ENCODE measurements at places on chromosomes 4 and X.

- DNase-seq, result no peak
Observed at GRCh38 chr4:159516556-159517140, 413.8 kb downstream of the RAPGEF2 start.

DNA sequence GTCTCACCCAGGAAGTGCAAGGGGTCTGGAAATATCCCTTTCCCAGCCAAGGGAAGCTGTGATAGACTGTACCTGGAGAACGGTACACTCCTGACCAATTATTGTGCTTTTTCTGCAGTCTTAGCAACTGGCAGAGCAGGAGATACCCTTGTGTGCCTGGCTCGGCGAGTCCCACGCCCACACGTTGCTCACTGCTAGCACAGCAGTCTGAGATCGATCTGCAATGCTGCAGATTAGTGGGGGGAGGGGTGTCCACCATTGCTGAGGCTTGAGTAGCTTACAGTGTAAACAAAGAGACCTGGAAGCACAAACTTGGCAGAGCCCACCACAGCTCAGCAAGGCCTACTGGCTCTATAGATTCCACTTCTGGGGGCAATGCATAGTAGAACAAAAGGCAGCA is 138.5 kb downstream of the CHRDL1 start:
- DNase-seq, result no peak

DNA sequence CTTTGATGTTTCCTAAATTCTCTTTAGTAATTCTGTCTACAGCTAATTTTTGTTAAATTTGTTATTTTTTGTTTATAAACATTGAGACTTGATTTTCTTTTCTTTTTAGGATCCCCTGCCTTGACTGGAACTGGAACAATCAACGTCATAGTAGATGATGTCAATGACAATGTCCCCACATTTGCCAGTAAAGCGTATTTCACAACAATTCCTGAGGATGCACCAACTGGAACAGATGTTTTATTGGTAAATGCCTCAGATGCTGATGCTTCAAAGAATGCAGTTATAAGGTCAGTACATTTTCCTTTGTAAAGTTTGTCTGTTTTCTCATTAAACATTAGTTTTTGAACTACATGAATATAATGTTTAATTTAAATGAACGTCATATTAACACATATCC is 119.4 kb downstream of the FAT4 start:
- DNase-seq, result no peak

DNA sequence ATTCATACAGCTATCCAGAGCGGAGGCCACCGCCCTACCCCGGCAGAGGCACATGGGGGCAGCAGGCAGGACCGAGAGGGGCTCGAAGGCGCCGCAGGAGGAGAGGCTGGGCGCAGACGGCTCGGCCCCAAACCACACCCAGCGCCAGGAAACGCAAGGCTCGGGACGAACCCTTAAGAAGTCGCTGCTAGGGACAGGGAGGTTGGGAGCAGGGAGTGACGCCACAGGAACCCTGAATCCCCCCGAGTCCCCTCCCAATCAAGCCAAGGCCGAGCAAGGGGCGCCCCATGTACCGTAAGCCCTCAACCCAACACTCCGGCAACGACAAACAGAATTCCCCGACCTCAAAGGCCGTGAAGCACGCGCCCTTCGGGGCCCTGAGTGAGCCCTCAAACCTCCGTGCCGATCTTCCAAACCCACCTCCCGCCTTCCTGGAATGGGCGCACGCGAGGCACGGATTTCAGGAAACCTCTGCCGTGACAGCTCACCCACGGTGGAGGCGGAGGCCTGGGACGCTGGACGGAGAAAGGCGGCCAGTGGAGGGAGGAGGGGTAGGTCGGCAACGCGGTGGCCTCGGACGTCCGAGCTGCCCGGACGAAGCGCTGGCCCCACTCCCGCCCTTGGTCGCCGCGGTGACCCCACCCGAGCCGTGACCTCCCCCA is 1.8 kb downstream of the ZFYVE28 start:
- DNase-seq, result no peak

DNA sequence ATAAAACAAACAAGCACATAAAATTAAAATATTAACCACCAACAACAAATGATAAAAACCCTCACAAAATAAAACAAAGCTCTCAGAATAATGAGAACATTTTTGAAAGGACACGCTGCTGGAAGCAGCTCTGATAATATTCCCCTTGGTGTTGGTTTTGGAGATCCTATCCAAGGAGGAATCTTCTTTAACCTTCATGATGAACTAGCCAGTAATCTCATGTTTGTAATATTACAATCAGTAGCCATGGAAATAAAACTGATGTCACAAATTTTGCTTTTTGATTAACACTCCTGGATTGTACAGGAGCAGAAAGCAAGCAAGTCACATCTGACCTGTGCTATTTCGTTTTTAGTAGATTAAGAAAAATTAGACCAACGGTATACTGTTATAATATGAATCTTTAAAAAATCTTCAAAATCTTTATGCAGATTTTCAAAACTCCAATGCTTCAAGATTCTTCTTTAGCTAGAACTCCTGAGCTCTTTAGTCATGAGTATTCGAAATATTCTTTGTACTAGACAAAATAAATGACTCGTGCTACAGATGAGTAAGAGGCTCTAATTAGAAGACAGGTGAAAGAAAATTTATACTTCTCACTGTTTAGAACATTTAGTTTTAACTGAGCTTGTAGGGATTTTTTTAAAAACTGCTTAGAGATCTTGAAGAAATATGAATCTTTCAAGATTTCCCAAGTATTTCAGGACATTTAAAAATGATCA is 154.1 kb downstream of the RASL11B start:
- DNase-seq, result no peak

- DNase-seq, result no peak
Observed at GRCh38 chrX:111309083-111309482, 38.8 kb upstream of the CAPN6 start.

DNA sequence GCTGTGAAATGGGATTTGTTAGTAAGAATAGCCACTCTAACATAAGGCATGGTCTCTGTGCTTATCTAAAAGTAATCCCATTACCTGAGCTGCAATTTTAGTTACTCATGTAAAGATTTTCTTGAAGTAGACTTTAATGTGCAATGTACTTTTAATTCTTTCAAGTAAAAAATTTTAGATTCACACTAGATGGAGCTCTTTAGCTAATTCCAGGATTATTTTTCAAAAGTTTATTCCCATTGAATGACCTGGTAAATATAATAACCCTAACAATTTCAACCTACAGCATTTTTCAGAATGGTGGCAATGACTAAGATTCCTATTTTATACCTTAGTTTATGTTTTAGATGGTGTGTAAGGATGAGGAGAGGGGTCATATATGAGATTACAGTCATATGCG is 18.1 kb downstream of the USP38 start:
- DNase-seq, result no peak

- DNase-seq, result no peak
Observed at GRCh38 chrX:110462957-110463356, 104.3 kb downstream of the RTL9 start.

- no peak for DNase-seq
Observed at GRCh38 chr4:67556436-67556835, 2.1 kb upstream of the STAP1 start.

GRCh38 chr4:169565606-169566005 is 46.8 kb downstream of the NEK1 start:
- no peak for DNase-seq

DNA sequence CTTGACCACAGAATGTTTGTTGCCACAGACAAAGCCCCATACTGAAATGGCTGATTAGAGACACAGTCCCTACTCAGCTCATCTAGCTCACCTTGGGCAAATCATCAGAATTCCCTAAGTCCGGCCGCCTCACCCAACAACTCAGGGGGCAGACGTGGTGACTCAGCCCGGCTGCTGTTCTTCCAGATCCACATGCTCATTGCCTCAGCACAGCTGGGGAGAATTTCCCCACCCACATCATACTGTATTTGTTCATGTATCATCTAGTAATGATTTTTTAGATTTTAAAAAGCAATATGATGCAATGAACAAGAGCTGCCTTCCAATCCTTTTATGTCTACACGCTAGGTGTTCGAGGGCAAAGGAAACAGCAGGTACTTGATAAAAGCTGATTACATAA is 333.8 kb upstream of the TENM3 start:
- DNase-seq, result no peak

DNA sequence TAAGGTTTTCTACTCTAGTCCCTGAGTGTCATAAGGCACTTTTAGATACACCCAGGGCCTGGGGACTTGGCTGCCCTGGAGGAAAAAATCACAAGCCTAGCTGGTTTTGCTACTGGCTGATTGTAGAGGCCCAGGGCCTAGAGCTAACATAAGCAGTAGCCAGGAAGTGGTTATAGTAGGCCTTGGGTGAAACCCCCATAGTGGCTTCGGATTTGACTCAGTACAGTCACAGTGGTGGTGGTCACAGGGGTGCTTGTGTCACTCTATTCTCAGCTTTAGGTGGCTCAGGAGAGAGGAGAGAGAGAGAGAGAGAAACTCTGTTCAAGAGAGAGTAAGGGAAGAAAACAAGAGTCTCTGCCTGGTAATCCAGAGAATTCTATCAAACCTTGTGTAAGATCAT is 194.5 kb upstream of the EDA2R start:
- DNase-seq, result no peak

GRCh38 chr4:108008721-108009120 is 19.0 kb downstream of the HADH start:
- no peak for DNase-seq

GRCh38 chr4:36426741-36427140 is 145.3 kb downstream of the DTHD1 start:
- no peak for DNase-seq

DNA sequence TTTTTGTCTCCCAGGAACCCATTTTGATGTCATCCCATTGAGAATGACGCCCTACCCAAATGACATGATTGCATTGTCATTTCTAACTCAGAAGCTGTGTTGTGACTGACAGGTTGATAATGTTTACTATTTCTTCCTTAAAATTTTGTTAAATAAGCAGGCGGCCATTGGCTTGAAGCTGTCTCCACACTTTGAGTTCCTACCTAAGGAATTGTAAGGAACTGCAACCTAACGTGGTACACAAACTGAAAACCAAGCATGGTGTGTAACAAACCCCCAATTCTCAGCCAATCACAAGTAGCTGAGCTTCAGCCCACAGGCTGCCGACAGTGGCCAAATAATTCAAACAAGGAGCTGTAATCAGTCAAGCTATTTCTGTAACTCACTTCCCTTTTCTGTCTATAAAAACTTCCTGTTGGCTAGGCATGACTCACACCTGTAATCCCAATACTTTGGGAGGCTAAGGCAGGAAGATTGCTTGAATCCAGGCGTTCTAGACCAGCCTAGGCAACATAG is 2.9 kb upstream of the MND1 start:
- no peak for DNase-seq

- DNase-seq, result no peak
Observed at GRCh38 chr4:88958080-88958479, 98.9 kb downstream of the FAM13A start.

- DNase-seq, result no peak
Observed at GRCh38 chr4:174275101-174275500, 8.4 kb downstream of the FBXO8 start.

DNA sequence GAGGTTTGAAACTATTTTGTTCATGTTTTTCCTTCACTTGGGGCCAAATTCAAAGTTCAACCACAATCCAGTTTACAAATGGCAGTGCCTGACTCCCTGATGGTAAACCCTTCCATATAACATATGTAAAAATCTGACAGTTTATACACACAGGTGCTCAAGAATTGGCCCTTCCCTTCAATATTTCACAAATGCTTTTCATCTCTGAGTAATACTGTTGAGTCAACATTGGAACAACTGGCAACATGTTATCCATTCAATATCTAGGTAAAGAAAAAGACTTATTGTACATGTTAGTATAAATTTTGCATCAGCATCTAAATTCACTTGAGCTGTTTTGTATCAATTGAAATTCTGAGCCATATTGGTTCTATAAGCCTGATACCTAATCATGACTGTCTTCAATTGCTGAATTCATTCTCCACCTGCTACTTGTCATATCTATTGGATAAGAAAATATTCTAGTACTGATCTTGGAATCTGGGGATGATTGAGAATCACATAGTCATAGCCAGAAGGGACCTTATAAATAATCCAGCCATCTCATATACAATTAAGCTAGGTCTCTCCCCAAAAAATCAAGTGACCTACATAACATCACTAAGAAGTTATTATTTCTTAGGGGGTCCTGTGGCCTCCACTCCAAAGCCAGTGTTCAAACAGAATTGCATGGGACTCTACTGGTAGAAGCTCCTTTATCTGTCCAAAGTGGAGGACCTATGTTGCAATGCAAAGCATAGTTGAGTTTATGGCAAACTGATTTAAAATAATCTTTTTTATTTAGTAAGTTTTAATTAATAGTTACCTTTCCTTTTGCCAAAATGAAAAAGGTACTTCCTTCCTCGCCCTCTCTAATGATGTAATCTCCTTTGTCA is 61.9 kb downstream of the PRKG2 start:
- no peak for DNase-seq

All from left renal pelvis (tissue), 4 donors.